ENCODE measurements at places on chromosomes 12 and 14. TPM values are rescaled to one million over a fixed set of nuclear protein-coding genes. Genes with fewer than 3 reads are reported as not detected.

The TAS2R50 gene
- 1.9 TPM for total RNA-seq

The FAM181A gene
- total RNA-seq = not detected

The CLEC4A gene
- total RNA-seq = 1.8 TPM

The IL26 gene
- total RNA-seq = not detected

DNA sequence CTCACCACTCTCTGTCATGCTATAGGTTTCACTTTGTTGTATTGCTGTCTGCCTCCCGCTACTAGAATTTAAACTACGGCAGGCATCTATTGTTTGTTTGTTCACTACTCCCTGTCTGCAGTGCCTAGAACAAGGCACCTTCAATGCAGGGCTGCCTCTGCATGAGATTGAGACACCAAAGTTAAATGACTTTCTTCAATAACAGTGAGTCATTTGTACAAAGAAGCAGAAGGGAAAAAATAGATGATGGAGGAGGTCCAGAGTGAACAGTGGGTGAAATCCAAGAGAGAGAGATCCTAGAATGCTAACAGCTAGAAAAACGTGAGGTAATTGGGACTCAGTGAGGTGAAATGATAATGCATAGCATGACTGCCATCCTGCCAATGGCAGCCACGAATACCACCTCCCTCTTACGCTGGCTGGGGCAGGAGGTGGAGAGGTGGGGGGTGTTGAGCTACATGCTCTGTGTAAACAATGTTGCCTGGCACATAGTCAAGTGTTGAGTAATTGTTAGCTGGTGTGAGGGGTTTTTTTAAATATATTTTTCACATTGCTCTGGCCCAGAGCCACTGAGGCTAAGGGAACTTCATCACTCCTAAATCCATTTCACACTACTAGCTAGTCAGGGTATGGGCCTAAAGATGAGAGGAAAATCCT is 367.6 kb downstream of the RPS29 start:
- no peaks in the 10 kb centered on the region for H3K4me1 ChIP-seq
- H3K4me3 ChIP-seq = no peak overlapping the region
- no peaks in the 10 kb centered on the region for H3K27me3 ChIP-seq
- H3K27ac ChIP-seq = no peak overlapping the region

Data from cardiac muscle cell (in vitro differentiated cells and primary cell).